NCI-H1092 treated with DMSO at 0.1 percent for 48 hours (cell line): ENCODE measurements at places on chromosomes 11 and 22.

DNA sequence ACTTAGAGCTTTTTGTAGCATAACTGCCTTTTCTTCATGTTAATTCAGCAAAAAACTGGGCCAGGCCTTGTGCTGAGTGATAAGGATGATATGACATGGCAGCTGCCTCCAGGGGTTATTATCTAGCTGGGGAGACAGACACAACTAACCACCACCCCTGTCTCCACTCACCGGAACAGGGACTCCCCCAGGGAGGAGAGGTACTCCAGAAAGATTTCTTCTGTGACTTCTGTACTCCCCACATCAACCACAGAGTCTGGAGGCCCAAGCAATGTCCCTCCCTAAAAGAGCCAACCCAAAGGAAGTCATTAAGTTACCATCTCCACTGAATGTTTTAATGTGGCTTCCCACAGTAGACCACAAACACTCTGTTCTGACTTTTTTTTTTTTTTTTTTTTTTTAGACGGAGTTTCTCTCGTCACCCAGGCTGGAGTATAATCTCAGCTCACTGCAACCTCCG is 14.3 kb upstream of the PMM1 start:
- no peak for DNase-seq

GRCh38 chr11:16040151-16040550 is 316.2 kb downstream of the SOX6 start:
- no peak for DNase-seq

DNA sequence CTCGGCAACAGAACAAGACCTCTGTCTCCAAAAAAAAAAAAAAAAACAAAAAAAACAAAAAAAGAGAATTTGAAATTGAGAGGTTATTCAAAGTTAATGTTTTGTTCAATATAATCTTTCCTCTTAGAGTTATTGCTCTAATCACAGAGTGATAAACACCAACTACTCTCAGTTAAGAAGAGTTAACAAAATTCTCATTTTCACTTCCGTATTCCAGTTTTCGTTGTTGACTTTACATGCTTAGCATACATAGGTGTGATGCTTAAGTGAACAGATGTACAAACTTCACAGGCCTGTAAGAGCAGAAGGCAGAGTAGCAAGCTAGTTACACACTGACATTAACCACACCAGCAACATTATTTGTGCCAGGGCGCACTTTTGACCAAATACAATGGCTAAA is 12.3 kb downstream of the EIF4ENIF1 start:
- no peak for DNase-seq

GRCh38 chr11:116310226-116310625 is 462.6 kb downstream of the BUD13 start:
- DNase-seq, result no peak

DNA sequence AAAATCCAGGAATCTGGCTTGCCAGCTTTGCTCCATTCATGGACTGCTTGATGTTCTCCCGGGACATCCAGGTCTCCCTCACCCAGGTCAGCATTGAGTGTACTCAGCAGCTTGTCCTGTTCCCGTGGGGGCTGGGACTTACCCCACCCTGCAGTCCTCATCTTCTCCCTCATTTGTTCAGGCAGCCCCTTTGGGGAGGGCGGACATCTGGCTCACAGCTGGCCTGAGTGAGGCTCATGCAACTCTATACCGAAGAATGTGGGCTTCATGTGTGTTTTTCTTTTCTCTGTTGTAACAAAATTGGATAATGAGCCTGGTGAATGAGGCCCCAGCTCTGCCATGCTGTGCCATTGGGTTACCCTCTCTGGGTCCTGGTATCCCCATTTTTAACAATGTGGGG is 227.7 kb upstream of the TENM4 start:
- DNase-seq, result no peak

DNA sequence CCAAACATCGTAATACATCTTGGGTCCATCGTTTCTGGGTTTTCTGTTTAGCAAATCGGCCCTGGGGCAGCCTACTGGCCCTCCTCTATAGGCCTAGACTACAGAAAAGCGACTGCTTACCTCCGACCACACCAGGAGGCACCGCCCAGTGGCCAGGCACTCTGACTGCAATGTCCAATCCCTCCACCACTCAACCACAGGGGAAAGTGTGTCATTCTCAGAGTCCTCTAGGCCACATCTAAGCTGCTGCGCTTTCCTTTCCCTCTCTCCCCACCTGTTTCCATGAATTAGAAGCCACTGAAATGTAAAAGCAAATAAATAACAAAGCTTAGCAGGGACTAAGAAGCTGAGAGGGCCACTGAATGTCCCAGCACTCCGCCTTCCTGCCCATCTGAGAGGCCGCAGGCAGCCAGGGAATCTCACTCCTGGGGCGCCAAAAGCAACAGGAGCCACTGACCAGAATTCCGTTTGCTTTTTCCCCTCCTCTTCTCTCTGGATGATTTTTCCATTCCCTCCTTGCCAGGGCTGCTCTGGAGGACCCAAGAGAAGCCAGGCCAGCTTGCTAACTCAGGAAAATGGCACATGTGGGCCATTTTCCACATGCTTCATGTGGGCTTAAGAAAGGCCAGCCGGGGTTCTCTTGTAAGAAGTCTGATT is 50.1 kb upstream of the FLI1 start:
- DNase-seq, result no peak

DNA sequence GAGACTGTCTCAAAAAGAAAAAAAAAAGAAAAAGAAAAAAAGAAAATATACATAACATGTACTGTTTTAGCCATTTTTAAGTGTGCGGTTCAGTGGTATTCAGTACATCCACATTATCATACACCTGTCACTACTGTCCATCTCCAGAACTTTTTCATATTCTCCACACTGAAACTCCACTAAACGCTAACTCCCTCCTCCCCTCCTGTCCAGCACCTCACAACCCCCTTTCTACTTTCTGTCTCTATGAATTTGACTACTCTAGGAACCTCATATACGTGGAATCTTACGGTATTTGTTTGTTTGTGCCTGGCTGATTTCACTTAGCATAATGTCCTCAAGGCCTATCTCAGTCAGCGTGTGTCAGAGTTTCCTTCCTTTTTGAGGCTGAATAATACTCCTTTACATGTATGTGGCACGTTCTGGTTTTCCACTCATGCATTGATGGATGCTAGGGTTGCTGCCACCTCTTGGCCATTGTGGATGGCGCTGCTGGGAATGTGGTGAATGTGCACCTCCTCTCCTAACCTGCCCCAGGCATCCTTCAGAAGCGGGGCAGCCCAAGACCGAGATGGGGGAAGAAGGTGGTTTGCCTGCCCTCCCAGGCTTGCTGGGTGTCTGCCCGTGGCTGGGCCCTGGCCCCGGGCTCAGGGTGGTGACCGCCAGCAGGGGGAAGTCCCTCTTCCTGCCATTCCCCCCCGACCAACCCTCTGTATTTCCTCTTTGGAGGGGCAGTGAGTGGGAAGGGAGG is 60.5 kb downstream of the BCR start:
- no peak for DNase-seq

- no peak for DNase-seq
Observed at GRCh38 chr11:119783466-119784400, 54.7 kb upstream of the NECTIN1 start.

DNA sequence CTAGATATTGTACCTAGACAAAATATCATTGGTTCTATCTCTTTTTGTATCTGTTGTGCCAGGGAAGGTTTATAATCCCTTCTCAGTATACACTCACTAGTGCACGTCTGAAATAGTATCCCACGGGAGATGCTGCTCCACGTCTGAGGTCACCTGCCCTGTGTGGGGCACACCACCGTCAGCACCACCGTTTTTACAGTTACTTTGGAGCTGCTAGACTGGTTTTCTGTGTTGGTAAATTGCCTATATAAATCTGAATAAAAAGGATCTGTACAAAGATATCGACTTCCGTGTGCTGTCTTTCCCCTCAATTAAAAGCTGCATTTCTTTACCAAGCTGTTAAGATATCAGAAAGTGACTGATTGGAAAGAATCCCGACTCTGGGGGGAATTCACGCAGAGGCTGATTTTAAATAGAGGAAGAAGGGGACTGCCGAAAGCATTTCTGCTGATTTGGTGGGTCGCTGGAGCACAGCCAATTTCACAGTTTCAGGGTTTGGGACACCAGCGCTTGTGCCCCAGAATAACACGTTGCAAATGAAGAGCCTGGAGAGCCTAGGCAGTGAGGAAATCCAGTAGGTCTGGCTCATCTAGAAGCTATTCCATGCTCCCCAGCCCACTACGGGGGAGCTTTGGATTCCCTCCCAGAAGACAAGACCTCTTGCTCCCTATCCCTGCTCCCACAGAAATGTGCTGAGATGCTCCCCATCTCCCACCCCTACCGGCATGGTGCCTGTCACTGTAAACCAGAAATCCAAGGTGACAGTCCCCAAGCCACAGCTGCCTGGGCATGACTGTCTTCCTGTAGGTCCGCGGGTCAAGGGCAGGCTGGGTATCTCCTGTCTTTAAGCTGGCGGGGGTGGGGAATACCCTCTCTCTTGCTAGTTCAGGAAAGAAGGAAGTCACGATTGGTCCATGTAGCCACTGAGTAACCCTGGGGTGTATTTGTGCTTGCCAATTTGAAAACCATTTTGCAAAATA is 12.7 kb upstream of the MYO18B start:
- no peak for DNase-seq

DNA sequence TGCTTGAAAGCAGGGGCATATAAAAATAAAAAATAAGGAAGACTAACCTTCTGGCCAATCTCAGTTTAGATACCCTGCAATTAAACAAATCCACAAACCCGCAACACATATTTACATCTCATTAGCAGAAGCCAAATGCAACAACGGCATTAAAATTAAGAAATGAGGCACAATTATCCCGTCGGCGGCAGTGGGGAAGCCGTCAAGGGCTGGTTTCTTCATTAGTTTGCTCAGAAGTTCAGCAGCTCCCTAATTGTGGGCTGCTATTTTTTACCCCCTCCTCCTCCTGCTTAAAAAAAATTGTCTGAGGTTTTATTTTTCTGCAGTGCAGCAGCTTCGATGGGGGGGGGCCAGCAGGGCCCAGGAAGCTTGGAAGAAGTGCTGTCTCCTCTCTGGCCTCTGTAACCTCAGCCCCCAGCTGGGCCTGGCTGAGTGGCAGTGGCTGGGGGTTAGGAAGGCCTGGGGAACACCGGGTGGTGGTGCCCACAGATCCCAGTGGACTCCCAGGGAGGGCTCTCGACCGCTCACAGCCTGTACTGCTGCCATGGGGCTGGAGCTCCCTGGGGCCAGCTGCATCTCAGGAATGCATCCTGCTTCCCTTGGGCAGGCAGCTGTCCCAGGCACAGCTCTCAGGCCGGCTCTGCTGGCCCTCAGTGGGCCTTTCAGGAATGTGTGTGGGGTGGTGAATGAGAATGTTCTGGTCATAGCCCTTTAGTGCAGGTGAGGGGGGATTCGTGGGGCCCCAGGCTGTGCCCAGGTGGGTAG is 148.7 kb upstream of the B3GAT1 start:
- DNase-seq, result no peak
